GM03348 (cell line): ENCODE measurements at places on chromosomes 7 and 10.
A peak's percentile ranks its signal among the peaks of the same experiment; 100 is the strongest.

GRCh38 chr7:29607259-29607658, 43.6 kb downstream of the PRR15 start:
- no peak for DNase-seq

- peak; percentile 9 for DNase-seq
Measured at GRCh38 chr7:74617180-74617744, 40.3 kb upstream of the GTF2I start.

DNA sequence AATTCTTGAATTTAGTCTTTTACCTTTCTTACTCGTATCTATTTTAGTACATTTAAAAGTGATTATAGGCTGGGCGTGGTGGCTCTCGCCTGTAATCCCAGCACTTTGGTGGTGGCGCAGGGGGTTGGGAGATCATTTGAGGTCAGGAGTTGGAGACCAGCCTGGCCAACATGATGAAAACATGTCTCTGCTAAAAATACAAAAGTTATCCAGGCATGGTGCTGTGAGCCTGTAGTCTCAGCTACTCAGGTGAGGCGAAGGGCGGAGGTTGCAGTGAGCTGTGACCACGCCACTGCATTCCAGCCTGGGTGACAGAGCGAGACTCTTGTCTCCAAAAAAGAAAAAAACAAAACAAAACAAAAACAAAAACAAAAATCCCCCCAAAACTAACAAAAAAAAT, 12.2 kb downstream of the PRKCQ start:
- no peak for DNase-seq

GRCh38 chr10:83995738-83996331, 143.5 kb upstream of the GHITM start:
- no peak for DNase-seq

GRCh38 chr7:84452618-84453017, 258.0 kb upstream of the SEMA3A start:
- DNase-seq, result no peak

DNA sequence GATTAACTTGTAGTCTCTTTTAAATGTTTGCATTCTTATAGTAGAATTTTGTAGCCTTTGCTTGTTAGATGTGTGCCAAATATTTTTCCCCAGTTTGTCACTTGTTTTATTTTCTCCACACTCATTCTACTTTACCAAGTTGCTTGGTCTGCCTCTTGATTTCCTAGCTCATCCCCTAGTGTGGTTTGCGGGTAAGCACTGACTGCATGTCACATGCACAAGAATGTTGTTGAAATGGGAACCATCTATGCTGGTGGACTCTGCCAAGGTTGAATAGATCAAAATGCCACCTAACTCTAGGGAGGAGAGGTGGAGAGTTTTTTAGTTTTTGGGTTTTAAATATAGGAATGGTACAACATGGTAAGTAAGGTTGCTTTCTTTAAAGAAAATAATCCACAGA, 47.6 kb downstream of the FZD1 start:
- DNase-seq, result no peak

GRCh38 chr10:130337305-130337640, 201.1 kb downstream of the GLRX3 start:
- DNase-seq, result no peak

DNA sequence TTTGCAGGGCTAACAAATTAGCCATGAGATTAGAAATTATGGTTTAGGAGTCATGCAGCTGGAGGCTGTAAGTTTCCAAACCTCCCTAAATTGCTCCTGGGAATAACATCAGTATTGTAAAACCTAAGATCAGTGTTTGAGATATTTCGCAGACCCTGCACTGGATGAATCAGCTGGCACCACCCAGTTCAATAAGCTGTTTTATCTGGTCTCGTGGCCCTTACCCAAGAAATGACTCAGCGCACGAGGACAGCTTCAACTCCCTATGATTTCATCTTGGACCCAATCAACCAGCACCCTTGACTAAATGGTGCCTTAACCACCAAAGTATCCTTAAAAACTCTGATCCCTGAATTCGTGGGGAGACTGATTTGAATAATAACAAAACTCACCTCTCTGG, 482.0 kb upstream of the PCDH15 start:
- DNase-seq, result no peak
